ENCODE measurements at places on chromosomes 16 and 17.
A peak's percentile ranks its signal among the peaks of the same experiment; 100 is the strongest.

GRCh38 chr16:17475104-17475503 lies 4.3 kb upstream of the XYLT1 start:
- no peak for DNase-seq

- no peak for DNase-seq
Observed at GRCh38 chr17:28759256-28759865, 15.6 kb downstream of the TRAF4 start.

DNA sequence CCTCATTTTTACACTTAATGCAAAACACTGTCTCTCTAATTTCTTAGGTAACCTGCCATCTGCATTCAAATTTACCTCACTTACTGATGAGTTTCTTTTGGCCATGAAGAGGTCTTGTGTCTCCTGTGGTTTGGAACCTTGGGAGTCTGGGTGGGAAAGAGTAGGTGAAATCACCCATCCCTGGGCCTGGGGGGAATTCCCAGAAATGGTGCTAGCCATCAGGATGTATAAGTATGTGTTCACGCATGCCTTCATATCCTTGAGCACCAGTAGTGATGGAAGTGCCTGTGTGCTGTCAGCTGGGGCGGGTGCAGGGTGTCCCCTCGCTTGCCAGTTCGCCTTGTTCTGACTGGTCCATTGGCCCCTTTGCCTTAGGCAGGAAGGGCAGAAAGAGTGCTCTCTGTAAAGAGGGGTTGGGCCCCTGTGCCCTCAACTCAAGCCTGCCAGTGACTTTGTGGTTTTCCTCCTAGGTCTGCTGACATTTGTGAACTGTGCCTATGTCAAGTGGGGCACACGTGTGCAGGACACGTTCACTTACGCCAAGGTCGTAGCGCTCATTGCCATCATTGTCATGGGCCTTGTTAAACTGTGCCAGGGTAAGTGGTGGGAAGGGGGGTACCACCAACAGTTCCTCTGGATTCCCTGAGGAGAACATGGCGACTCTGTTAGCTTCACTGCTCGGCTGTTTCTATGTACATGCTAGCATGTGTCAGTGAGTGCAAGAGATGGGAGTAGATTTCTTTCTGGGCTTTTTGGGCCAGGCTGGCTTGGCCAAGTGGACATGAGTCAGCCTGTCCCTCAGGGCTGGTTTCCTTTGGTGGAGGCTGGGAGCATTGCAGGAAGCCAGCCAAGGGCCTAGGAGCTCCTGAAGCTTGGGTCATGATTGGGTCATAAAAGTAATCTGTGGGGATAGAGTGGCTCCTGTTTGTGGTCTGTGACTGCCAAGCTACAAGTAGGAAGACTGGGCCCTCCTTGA lies 23.2 kb downstream of the SLC7A6OS start:
- DNase-seq: peak; percentile 58

GRCh38 chr16:49503256-49504022 lies 129.8 kb downstream of the C16orf78 start:
- no peak for DNase-seq

GRCh38 chr17:57108671-57109392 lies 23.8 kb downstream of the AKAP1 start:
- no peak for DNase-seq

DNA sequence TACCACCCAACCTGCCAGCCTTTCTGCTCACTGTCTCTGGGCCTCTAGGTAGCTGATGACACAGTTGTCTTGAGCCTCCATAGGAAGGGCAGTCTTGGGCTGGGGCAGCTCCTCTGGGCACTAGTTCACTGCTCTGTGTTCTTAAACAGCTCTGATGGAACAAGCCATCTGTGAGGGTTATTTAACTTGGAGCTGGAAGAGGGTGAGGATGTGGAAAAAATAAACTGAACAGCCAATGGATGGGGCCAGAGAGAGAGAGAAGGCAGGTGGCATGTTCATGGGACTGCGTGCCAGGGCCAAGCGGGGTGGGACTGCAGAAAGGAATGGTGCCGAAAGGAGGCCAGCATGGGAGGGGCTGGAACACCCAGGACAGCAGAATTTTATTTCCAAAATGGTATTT lies 52.6 kb downstream of the HIC1 start:
- DNase-seq: no peak

GRCh38 chr16:83720213-83720612 lies 87.6 kb upstream of the HSBP1 start:
- DNase-seq: no peak

- no peak for DNase-seq
Observed at GRCh38 chr16:64823481-64824075, 298.3 kb downstream of the CDH11 start.

DNA sequence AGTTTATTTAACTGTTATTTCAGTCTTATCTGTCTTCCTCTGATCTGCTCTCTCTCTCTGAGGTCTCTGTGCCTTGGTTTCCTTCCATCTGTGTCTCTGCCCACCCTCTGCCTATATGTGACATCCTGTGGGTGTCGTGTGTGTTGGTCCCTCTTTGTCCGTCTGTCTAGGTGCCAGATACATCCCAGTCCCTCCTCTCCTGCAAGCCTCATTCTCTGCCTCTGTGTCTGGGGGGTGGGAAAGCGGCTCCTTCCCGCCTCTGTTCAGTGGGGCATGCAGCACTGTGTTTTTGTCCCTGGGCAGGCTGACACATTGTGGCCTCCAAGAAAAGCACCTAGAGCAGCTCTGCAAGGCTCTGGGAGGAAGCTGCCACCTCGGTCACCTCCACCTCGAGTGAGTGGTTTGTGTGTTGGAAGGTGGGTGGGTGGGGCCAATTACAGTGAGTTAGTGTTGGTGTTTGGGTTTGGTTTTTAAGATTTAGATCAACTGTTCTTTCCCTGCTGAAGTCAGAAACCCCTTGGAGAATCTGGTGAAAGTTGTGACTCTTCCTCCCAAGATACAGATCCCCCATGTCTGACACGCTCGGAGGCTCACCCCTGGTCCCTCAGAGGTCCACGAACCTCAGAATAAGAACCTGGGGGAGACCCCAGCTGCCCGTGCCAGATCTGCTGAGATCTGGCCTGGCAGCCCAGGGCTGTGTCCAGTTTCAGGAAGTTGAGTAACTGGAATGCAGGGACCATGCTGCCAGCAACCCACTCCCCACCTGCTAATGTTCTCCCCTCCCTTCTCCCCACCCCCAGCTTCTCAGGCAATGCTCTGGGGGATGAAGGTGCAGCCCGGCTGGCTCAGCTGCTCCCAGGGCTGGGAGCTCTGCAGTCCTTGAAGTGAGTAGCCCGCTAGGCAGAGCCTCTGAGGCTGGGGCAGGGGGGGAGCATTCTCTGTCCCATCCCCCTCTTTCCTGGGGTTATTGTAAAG lies 50.9 kb upstream of the CPNE2 start:
- DNase-seq: no peak

DNA sequence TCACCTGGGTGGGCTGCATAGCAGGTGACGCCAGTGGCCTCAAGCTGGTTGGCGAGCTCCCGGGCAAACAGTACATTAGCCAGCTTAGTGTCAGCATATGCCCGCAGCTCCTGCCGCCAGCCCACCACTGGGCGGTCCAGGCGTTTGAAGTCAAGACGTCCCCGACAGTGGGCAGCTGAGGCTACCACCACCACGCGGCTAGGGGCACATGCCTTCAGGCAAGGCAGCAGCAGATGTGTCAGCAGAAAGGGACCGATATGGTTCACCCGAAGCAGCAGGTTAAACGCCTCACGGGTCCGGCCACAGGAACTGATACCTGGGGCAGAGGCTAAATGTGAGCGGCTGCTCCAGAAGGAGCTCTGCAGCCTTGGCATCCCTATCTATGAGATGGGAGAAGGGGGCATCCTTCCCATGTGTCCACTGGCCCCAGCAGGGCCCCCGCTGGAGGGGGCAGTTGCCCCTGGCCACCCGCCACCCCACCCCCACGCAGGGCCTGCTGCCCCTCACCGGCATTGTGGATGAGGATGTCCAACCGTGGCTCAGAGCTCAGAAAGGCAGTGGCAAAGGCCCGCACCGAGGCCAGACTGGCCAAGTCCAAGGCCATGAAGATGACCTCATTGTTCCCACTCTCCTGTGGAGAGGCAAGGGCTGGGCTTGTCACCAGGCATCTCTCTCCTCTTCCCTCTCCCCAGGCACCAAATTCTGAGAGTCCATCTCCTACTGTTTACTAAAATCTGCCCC lies 1.7 kb downstream of the DHRS13 start:
- no peak for DNase-seq

- DNase-seq: no peak
Observed at GRCh38 chr16:6600167-6600566, 732.5 kb upstream of the RBFOX1 start.

GRCh38 chr17:67041531-67041930 lies 2.8 kb upstream of the CACNG1 start:
- DNase-seq: no peak

DNA sequence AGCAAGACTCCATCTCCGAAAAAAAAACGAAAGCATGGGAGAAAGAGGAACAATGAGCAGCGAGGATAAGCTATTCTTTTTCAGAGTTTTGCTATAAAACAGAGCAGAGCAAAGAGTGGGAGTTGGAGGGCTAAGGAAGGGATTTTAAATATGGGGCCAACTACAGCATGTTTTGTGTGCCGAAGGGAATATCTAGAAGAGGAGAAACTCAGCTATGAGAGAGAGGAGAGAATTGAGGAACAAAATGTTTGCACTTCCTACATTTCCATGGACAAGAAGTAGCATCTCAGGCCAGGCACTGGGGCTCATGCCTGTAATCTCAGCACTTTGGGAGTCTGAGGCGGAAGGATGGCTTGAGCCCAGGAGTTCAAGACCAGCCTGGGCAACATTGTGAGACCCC lies 13.1 kb upstream of the GRB2 start:
- no peak for DNase-seq

DNA sequence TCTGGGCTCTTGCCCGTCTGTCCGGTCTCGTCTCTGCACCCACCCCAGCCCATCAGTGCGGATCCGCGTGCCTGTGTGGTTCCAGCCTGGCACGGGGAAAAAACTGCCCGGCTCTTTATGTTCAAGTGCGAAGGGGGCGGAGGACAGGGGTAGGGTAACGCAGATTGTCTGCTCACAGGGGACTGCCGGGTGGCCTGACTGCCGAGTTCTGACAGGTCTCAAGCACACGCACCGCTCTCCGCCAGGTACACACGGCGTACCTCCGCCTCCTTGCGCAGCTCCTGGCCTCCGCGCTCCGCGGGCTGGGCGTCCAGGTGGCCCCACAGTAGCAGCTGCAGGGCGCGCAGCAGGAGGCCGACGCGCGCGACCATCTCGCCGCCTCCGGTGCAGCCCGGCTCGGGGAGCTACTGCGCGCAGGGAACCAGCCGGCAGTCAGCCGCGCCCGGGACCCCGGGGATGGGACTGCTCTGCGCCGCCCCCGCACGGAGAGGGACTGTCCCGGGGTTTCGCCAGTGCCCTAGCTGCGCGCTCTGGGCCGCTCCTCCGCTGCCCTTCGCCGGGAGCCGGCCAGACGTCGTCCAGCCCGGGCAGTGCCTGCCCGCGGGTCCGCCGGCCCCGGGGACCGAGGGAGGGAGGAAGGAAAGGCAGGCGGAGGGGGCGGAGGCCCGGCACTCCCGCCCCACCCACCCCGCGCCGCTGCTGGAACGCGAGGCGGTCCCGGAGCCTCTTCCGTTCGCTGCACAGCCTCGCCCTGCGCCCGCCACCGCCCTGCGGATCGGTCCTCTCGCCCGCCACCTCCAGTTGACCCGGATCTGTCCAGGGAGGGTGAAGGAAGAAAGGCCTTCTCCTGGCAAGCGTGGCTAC lies at the start of gene MMP28:
Gene MMP28 (minus strand): TSS at position 635 of the 864 bp plus-strand sequence. CDS start 264 bp downstream, at position 371.
- no peak for DNase-seq

- peak; percentile 46 for DNase-seq
Observed at GRCh38 chr17:1197781-1198490, 18.2 kb upstream of the ABR start.

- DNase-seq: peak; percentile 60
Observed at GRCh38 chr17:17959520-17960361, 12.5 kb downstream of the TOM1L2 start.

DNA sequence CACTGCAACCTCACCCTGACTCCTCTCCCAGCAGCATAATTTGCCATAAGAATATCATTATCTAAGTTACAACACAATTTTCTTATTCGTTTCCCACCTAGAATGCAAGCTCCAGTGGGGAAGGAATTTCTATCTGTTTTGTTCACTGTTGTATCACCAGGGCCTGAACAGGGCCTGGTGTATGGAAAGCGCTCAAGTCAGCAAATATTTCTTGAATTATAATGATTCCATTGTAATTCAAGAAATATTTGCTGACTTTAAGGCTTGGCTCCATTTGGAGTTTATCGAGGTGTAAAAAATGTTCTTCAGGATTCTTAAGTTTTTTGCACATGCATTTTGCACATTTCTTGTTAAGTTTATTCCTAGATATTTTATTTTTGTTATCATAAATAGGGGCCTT lies 58.4 kb downstream of the RBFOX3 start:
- no peak for DNase-seq

GRCh38 chr17:8894673-8895578 lies 27.5 kb upstream of the PIK3R6 start:
- peak; percentile 58 for DNase-seq

- peak; percentile 29 for DNase-seq
Observed at GRCh38 chr16:82584553-82585152, 42.1 kb upstream of the CDH13 start.

DNA sequence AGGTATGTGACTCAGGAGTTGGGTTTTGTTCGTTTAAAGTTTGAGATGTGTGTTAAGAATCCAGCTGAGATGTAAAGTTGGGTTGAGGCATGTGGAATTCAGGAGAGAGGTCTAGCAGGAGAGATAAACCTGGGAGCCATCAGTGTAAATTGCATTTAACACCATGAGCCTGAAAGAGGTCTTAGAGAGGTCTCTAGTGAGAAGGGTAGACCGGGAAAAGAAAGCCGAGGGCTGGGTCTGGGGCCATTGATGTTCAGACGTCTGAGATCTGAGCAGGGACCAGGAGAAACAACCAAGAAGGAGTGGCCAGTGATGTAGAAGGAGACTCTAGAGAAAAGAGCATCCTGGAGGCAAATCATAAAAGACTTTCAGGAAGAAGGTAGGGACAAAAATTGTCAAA lies 44.1 kb upstream of the PIRT start:
- no peak for DNase-seq

DNA sequence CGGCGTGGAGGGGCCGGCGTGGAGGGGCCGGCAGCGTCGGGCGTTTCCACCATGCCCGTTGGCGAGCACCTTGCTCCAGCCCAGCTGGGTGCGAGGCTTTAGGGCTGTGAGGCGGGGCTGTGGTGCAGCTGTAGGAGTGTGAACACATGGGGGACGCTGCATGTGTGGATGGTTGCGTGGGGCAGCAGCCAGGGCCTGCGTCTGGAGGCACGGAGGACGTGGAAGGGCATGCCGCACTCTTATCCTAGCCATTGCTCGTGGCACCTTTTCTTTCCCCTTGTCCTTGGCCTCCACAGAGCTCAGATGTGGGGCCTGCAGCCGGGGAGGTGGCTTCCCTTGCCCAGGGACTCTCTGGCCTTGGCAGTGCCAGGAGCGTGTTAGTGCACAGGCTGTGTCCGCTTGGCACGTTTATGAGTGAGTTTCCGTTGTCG lies 47.8 kb downstream of the PDPK1 start:
- DNase-seq: no peak

GRCh38 chr17:42323268-42323773 lies 35.0 kb downstream of the STAT5A start:
- no peak for DNase-seq

GRCh38 chr16:74651841-74652240 lies 14.8 kb downstream of the RFWD3 start:
- no peak for DNase-seq
